PC-3 (cell line): ENCODE measurements at places on chromosomes 13 and 19. TPM values are rescaled to one million over a fixed set of nuclear protein-coding genes. Genes with fewer than 3 reads are reported as not detected.

OR7D2 gene
- total RNA-seq, result 0.07 TPM in 1 of 2 replicates, not detected in the other

DNA sequence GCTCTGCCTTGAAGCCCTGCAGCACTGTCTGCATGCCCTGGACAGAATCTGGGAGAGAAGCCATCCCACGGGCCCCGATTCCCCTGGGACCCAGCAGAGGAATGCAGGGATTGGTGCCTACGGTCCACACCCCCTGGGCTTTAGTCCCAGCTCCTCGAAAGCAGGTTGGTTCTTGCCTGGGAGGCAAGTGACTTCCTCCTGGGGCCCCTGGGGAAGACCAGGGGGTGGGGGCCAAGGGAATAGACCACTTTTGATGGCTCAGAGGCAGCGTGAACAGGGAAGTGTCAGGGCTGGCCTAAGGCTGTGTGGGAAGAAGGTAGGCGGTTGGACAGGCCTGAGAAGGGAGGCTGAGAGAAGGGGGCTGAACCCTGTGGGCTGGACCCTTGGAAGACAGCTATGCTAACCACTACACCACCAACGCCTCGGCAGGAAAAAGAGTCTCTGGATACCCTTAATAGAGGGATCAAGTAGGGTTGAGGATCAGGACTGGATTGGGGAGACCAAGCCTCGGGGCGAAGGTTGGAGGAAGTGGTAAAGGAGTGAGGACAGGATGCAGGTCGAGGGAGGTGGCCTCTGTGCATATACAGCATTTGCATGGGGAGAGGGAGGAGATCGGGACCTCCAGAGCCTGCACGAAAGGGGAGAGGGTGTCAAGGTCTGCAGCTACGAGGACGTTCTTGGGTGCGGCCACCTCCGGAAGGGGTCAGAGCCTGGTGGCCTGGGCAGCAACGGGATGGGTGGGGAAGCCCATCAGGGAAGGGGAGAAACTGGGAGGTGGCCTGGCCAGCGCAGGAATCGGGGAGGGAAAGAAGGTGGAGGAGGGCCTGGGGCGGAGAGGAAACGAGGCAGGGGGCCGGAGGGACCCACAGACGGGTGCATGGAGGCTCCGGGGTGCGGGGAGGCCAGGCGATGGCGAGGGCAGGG is 709 bp downstream of the DPP9 start:
- DNase-seq, result peak; percentile 42

DNA sequence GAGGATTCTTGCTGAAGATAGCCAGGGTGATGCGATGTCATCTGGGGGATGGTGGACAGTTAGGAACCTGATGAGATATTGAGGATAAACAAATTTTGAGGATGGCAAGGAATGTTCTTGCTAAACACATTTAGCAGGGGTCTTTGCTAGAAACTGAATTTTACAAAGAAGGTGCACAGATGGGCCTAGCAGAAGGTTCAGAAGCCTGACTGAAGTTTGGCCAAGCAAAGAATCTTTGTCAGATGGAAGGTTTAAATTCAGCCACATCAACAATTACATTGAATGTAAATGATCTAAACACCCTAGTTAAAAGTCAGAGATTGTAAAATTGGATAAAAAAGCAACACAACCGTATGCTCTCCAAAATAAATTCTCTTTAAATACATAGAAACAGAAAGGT is 68.8 kb downstream of the WASF3 start:
- DNase-seq, result no peak

SLC25A42 gene
- total RNA-seq, result 8.0 and 8.8 TPM in 2 replicates

- DNase-seq, result peak; percentile 58
Measured at GRCh38 chr19:18775586-18776287, 15.4 kb downstream of the COMP start.

- DNase-seq, result no peak
Measured at GRCh38 chr19:40932008-40932959, 50.3 kb upstream of the CYP2A7 start.

FCGBP gene
- 0.52 and 0.80 TPM in 2 replicates for total RNA-seq

- no peak for DNase-seq
Measured at GRCh38 chr13:99847318-99847750, 124.2 kb downstream of the ZIC5 start.

DNA sequence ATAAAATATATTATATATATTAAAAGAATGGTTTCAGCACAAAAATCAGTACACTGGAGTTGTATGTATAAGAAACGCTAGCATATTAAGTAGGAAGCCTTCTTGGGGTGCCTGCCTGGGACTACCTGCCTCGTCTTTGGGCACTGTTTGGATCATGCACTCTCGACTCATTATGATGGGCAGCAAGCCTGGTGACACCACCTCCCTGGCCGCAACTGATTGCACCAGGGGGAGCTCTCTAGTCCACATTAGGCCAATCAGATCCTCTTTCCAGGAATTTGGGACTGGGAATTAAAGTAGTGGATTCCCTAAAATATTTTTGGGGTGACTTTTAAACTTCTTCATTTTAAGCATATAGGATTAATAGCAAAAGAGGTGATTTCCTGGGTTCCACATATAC is 56.0 kb upstream of the RGCC start:
- peak; percentile 25 for DNase-seq

GRCh38 chr13:46665633-46666482 is 112.9 kb downstream of the LRCH1 start:
- peak; percentile 54 for DNase-seq

CLEC4G gene
- not detected in 2 replicates for total RNA-seq

DNA sequence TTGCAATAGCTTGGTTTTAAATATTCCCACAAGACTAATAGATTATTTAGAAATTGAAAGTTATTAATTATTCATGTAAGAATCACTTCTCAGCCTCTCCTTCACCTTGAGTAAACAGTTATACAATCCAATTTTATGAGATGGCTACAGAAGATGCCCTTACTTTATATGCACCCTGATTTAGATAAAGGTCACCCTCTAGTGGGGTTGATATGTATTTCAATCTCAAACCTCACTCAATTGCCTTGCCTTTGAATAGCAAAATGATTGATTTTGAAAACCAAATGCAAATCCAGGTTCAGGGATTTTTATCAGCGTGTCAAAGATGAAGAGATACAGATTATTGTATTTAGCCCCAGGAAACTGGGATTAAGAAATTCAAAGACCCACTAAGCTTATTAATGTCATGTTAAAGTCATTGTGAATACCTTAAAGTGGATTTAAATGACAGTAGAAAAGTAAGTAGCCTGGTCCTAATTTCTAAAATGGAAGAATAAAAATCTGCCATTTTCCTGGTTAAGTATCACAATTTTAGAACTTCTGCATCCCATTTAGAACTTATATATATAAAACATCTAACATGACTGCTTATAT is 305.1 kb downstream of the ITGBL1 start:
- peak; percentile 70 for DNase-seq

DNA sequence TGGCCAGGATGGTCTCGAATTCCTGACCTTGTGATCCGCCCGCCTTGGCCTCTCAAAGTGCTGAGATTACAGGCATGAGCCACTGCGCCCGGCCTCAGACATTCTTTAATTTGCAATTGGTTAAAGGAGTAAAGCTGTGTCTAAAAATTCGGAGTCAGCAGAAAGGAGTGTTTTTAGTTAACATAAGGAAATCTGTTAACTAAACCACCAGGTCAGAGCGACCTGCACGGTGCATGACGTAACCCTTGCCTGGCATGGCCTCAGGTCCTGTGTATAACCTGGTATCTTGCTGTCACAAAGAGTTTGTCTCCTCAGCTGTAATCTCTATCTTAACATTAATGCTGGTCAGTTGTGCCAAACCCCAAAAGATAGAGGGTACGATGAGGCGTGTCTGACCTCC is 9.5 kb upstream of the KLK12 start:
- no peak for DNase-seq

DNA sequence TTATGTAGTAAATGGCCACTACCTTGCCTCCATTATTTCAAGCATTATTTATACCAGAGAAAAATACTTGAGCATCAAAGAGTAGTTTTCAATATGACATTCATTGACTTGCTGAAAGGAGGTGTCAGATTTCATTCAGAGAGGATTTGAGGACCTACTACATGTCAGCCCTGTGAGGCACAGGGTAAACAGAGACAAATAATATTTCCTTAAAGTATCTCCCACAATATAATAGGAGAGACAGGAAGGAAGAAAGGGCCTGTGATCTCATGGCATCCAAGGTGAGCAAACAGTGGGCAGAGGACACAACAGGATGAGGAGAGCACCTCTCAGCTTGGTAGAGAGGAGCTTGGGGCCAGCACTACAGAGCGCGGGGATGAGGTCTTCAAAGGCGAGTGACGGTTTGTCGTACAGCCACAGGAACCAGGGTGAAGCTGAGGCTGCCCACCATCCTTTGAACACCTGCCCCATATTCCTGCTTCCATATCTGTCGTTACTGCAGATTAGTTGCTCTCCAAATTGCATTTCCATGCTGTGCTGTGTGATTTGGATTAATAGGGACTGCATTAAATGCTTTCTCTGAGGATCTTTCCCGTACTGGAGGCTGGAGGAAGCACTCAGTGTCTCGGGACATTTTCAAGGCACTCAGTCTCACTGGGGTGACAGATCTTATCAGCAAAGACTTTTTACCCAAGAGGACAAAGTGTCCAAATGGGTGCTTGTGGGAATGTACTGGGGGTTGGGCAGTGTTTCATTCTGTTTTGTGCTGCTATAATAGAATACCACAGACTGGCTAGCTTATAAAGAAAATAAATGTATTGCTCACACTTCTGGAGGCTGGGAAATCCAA is 59.2 kb downstream of the GJA3 start:
- DNase-seq, result peak; percentile 79

ATP4B gene
- not detected in 2 replicates for total RNA-seq

DNA sequence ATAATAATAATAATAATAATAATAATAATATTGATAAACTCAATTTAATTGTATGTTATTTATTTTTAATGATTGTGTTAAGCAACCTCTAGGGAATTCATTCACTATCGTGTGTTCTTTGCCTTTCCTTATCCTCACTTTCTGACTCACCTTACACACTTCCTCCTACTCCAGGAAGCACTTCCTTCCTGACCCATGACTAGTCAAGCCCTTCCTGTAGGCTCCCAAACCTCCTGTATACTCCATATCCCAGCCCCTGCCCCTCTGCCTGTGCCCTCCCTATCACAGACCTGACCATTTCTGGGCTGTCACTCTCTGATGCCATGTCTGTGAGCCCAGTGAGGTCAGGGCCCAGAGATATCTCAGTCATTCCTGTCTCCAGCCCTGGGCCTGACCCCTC is 7.6 kb downstream of the LGALS4 start:
- peak; percentile 35 for DNase-seq

GRCh38 chr19:36627057-36627456 is 21.9 kb downstream of the ZNF382 start:
- no peak for DNase-seq

DNA sequence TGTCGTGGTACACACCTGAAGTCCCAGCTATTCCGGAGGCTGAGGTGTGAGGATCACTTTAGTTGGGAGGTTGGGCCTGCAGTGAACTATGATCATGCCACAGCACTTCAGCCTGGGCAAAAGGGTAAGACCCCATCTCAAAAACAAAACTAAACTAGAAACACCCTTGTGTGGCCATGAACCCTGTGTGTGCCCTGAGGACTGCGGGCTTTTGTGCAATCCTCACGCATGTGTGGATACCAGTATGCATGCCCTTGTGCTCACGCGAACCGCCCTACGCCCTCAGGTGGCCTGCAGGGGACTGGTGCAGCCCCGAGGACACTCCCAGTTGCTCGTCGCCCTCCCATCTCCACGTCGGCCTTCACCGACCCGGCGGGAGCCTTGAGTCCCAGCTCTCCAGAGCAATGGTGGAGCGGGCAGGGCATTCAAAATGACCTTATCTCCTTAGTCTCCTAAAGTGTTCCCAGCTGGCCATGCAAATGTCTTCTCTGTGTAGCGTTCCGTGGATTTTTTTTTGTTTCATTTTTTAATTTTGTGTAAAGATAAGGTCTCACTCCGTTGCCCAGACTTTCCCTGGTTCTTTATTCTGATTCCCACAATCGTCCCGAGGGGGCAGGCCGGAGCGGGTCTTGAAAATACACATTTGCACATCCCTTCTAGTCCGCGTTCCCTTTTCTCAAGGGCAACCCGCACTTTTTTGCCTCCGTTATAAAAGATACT is 868 bp upstream of the EGLN2 start:
- DNase-seq, result peak; percentile 41

DNA sequence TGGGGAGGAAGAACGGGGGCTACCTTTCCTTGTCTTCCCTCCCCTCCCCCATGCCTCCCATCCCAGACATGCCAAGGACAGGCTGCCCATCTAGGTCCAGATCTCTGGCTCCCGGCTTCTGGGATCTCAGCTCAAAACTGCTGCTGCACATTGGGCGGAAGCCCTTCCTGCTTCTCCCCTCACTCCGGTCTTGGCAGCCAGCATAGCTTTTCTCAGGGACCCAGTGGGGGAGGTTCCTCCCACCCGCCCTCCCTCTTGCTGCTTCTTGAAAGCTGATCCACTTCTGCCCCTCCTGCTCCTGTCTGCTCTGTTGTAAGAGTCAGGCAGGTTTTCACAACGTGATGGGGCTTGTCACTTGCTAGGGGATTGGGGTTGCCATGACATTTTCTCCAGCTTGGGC is 21.7 kb upstream of the RNF17 start:
- DNase-seq, result no peak

CLEC11A gene
- total RNA-seq, result 2.3 and 2.4 TPM in 2 replicates

- DNase-seq, result peak; percentile 98
Measured at GRCh38 chr19:11355160-11356073, at the start of gene PLPPR2. PLPPR2 (plus strand) TSS chr19:11355432; CDS start chr19:11357674, 2,242 bp downstream.

DNA sequence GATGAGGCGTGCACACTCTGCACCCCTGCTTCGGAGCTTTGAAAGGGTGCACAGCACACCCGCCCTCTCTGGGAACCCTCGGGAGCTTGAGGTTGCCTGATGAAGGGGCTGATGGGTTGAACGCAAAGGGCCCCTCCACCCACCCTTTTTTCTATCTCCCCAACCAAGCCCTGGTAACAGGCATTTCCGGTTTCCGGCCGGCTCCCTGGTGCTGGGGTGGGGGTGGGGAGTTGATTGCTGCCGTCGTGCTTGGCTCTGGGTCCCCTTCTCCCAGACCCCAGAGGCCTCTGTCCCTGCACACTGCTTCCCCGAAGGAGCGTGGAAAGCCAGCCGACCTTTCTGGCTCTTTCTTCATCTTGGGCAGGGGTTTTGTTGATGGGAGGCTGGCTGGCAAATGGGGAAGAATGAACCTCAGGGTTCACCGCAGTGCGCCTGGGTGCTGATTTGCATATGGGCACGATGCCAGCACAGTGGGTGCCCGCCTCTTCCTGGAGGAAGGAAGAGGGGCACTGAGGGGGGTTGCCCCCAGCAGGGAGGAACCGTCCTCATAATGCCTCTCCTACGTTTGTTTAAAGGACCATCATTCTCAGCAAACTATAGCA is 29.1 kb downstream of the VAV1 start:
- DNase-seq, result peak; percentile 72

DNA sequence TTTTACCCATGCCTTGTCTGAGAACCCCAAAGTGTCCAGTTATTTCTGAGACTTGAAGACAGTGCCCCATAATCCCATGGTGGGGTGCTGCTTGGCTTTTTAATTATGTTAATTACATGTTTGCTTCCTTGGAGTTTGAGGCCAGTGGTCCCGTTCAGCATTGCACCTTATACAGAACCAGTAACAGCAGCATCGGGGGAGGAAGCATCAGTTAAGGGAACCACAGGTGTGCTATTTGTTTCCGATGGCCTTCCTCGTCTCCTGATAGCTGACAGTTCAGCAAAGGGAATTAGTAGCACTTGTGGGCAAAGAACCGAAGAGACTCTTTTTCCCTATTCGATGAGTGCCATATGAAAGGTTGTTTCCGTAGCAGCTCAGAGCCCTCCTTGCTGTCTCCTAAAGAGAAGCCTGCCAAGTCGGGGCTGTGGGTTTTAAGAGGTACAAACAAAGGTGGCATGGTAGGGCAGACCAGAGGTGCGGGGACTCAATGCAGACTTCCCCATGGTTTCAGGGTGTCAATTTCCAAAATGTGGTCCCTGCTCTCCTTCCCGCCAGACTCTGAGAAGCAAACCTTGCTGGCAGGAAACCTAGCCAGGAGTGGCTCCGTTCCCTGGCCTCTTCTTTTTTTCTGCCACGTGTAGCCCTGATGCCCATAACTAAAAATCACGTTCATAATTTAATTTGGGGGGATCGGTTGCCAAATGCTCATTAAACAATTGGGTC is 225.2 kb upstream of the TSHZ3 start:
- no peak for DNase-seq

GIPR gene
- total RNA-seq, result 1.9 and 4.8 TPM in 2 replicates
